ENCODE measurements at places on chromosomes 1 and 21.

DNA sequence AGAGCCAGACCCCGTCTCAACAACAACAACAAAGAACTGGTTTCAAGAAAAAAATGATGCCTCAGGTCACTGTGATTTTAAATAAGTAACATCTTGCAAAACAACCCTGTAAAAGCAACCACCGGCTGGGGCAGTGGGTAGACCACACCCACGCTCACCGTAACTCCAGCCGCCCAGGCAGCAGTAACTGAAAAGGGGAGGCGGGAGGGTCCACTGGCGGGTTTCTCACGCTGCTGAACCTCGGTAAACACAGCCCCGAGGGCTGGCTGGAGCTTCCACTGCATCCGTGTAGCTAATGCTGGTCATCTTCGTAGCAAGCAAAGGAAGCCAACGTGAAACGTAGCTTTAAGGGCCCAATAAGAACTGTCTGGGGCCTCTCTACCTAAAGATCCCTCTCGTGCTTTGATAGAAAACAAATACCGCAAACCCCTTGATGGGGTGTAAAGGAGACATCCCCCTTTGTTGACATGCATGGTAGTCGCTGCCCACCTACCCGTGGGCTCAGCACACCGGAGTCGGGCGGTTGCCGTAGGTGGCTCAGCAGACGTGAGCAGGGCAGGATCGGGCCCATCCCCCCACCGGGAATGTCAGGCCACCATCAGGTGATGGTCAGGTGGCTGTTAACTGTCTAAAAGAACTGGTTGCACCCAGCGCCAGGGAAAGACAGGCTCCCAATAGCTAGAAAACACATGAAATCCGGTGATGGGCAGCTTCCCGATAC, 4.2 kb downstream of the C1orf159 start:
- DNase-seq, result no peak

- DNase-seq, result no peak
Measured at GRCh38 chr1:19825298-19825697, 10.2 kb upstream of the RNF186 start.

DNA sequence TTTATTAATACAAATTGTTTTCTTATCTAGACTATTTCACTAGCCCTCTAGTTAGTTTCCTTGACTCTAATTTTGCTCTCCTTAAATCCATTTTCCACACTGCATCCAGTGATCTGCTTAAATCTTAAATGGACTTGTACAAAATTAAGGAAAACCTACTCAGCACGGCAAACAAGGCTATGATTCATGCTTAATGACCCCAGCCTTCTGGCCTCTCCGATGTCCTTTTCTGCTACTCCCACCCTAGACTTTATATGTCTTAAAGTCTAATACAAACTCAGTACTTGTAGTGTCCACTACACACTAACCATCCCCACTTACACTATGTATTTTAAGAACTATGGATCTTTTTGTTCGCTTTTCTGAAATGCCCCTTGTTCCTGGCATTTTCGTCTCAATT, 2.2 kb downstream of the TMED5 start:
- no peak for DNase-seq

GRCh38 chr1:201652181-201652580, 113.3 kb downstream of the NAV1 start:
- no peak for DNase-seq

DNA sequence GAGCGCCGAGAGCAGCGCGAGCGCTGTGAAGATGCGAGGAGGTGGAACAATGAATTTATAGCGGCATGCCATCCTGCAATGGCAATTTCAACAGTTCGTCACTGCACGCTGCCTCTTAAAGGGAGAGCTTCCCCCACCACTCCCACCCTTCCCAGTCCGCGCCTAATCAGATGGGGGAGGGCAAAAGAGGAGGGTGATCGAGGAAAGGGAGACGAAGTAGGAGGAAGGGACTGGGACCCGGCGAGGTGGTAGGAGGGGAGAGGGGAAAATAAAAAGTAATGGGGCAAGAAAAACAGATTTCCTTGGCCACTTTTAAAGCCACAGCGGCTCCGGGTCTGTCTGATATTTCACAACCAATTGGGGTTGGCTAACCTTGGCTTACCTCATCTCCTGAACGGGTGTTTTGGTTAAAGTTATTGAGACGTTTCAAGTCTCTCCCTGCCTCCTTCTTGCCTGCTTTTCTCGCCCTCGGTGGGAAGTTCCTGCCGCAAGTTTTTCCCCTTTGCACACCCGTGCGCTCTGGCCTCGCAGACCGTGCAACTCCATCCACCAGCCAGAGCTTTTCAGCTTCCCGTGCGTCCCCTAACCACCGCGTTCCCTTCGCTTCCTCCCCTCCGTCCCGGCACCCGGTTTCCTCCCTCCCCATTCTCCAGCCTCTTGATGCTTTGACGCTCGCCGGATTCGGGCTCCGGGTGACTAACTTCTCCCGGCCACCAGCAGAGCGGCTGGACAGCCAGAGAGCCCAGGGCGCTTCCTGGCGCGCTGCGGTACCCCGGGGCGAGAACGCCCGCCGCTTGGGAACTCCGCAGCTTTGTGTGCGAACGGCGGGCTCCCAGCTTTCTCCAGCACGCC, at the start of gene ADAMTS5:
Gene ADAMTS5 (minus strand): TSS at position 27 of the 852 bp plus-strand sequence. CDS start 697 bp downstream, outside the sequence.
- DNase-seq, result peak; percentile 69

DNA sequence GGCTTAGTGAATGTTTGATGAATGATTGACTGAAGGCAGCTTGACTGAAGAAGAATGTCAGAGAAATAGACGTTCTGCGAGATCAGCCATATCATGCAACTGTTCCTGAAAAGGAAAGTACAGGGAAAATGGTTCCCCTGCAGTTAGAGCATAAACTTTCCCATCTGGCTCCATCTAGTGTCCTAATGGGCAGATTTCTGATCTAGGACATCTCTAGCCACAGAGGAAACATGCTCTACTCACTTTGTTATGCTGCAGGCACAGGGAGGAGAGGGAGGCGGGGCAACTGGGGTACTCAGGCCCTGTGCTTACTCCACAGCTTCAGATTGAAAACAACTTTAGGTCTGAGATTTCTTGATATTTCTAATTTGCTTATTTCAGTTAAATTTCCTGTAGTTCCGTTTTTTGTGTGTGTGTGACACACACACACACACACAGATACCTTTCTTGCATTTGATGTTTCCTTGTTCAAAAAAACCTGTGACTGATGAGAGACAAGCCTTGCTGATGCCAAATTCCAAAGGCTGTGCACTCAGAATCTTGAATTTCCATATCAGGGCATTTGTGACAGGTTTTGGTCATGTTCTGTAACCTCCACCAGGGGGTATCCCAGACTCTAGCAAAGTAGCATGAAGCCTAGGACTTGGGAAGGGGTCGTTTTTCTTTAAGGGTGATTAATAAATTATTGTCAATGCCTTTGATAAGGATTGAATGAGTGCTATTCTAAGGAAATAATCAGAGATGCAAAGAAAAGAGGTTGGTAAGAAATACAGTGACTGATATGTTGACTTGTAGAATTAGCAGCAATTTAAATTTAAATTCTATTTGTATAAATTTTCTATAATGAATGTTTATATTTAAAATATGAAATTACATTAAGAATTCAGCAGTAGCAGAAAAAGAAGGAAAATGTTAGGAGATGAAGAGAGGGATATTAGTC, 139.7 kb upstream of the BEND5 start:
- DNase-seq, result no peak

DNA sequence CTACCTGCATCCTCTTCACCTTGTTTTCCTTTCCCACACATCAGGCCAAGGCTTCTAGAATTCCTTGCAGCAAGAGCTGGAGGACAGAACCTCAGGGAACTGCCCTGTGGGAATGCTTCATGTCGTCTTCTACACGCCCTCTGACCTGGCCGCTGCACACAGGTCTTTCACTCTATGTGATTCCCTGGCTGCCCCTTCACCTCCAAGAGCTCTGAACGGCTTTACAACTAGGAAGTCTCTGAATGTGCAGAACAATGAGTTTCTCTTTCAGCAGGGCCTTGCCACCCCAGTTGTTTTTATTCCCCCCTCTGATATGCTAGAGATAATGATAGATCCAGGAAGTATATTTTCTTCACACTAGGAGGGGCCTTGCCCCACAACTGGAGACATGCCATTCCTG, 142.6 kb downstream of the CLIC6 start:
- DNase-seq, result no peak

- no peak for DNase-seq
Measured at GRCh38 chr1:235022341-235022980, 106.2 kb downstream of the TOMM20 start.

GRCh38 chr1:41151846-41152245, 90.3 kb downstream of the SCMH1 start:
- DNase-seq, result no peak

- no peak for DNase-seq
Measured at GRCh38 chr1:3742439-3743298, 9.6 kb upstream of the CCDC27 start.

- DNase-seq, result no peak
Measured at GRCh38 chr1:238778113-238778512, 608.3 kb upstream of the CHRM3 start.

DNA sequence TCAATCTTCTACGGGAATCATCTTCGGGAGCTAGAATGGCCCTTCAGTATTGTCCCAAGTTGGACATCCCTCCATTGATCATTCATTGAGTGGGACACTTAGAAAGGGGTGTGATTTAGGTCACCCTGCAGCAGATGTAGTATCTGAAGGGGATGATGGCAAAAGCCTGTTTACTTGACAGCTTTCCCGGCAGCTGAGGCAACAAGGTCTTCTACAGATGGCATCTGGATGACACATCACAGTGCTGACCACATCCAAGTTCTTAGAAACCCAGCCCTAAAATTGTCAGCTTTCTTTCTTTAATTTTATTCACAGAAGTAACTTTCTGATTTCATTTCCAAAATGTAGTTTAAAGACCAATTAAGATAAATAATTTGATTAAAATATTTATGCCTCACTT, 150.3 kb downstream of the AMY1C start:
- DNase-seq, result no peak

DNA sequence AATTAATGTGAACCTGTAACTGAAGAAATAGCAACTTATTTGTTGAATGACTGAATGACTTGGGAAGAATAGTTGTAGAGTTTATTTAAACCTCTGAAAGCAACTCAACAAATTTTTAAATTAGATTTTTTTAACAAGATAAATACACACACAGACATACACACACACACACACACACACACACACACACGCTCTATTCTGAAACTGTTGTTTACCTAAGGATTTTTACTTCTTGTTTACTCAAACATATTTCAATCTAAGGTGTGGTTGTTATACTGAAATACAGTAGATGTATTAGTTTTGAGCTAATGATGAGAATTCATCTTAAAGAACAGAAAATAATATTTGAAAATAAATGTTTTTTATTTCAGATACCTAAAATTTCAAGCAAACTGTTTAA, 11.5 kb downstream of the ACADM start:
- DNase-seq, result no peak

DNA sequence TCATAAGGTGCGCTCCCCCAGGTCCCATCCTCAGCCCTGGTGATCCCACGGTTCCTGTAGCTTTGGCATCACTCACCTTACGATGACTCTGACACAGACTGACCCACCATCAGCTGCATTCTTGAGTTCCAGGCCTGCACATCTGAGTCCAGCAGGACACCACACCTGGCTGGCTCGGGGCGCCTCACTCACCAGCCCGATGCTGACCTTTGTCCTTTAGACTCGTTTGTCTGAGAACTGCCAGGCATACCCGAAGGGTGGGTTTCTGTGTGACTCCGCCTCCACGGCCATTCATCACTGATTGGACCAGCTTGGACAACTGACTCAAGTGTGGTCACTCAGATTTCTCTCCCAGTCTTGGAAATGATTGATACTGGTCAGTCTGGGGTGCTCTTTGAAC, 129.4 kb upstream of the CSF3R start:
- DNase-seq, result no peak

DNA sequence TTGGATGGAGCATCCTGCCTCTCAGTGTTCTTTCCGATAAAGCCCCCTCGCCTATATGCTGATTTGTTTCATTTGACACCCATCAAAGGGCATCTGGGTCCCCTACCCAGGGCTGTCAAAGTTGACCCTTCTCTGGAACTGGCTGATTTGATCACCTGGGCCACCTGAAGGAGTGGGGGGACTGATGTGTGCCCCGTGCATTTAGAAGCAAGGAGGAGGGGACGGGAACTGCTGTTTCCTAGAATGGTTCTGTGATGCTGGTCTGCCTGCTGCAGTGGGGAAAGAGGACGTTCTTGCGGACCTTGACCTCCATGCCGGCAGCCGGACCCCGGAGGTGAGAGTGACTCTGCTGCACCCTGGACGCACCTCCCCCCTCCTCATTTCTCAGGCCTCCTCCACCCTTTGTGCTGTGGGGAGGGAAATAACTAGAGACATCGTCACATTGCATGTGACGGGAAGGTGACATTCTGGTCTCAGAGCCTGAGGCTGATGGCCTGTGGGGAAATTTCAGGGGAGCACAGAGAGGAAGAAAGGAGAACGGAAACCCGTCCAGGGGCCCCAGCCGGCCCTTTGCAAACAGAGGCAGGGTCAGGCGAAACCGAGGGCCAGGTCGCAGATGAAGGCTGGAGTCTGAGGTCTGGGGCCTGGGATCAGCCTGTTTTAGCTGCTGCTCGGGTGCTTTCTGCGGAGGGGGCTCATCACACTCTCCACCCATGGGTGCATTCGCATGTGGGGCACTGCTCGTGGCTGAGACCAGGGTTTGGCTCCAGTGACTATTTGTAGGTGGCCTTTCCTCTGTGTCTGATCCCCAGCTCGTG, 25.7 kb downstream of the CRYAA start:
- no peak for DNase-seq

DNA sequence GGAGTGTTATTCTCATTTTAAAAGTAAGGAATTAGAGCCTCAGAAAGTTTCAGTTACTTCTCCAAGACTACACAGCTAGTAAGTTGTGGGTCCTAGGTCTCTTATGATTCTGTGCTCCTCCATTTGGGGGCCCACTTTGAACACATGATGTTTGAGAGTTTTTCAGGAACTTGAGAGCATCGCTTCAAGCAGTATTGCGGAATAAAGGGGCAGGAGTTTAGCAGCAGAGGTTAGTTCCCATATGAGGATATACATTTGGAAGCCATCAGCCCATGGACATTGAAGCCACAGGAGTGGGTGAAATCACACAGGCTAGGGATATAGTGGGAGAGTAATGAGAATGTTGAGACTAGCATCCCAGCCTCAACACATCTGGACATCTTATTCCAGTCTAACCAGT, 143.2 kb downstream of the RASAL2 start:
- no peak for DNase-seq

DNA sequence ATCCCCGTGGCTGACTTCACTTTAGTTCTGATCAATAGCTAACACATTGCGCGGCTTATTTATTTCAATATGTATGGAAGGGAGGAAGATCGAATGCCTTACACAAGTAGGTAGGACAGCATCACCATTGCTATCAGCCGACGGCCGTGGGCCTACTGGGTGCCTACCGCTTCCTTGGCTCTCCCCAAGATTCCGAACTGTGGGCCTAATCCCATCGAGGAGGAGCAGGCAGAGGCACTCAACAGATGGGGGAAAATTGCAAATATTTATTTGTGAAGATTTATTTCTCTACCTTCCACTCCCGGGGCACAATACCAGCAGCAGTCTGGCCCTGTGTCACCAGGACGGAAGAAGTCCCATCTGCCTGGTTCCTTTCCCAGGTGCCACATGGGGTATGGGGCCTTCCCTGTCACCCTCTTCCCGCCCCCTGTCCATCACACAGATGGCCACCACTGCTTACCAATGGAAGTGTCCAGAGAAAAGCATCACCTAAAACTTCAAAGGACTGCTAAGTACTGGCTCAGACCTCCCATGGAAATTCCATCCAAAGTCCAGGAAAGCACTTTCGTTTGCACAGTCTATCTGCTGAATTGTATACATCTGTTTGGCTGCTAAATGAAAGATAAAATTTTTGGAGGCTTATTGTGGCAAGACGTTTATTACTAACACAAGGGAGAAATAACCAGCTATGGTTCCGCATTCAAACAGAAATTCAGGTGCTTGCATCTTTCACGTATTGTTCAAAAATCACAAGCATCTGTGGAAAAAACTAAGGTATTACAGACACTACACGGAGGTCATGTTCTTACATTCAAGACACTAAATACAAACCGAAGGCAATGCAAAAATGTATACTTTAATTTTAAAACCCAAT, 11.8 kb downstream of the AGT start:
- no peak for DNase-seq
